ENCODE measurements at places on chromosomes 1 and 21.
A peak's percentile ranks its signal among the peaks of the same experiment; 100 is the strongest.

GRCh38 chr1:213977486-213977842, 10.3 kb upstream of the PROX1 start:
- peak; percentile 73 for DNase-seq

DNA sequence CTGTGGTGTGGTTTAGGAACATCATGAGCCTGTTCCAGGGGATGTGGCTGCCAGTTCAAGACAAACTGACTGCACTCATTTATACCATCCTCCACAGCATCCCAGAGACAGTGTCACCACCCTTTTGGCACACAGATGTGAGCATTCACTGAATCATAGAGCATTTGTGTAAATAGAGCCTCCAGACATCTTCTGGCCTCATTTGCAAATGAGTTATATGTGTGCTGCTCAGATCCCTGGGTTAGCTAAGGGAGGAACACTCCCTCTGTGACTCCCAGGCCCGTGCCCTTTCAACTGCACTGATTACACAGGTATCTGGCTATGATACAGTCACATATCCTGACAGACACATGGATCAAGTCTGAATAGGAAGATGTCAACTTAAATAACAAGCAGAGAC, 351.5 kb upstream of the PLD5 start:
- no peak for DNase-seq

DNA sequence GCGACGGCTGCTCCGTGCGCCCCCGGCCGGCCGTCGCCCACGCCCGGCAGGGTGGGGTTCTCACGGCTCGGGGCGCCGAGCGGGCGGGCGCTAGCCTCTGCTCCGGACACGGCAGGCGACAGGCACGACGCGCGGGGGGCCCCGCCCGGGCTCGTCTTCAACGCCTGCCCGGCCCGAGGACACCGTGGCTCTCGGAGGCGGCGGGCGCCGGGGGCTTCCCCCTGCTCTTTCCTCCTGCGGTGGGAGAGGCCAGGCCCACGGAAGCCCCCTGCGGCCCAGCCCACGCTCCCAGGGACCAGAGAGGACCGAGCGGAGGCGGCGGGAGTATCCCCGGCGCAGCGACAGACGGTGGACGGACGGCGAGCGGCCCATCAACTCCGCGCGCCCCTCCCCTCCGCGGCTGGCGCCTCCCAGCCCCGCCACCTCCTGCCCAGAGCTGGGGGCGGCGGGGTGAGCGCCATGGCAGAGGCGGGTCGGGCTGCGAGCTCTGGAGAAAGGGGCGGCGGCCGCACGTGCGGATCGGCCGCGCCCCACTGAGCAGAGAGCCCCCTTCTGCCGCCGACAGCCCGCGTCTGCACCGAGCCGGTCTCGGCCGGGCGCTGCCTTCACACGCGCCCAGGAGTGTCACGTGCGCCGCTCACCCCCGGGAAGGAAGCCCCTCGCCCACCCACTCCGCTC, at the start of the genes SHE and TDRD10:
TSS of gene SHE (minus strand) at position 347 of the 678 bp plus-strand sequence. CDS start 386 bp downstream, outside the sequence.
TSS of gene TDRD10 (plus strand) at position 154 of the 678 bp plus-strand sequence. CDS start 4,685 bp downstream, outside the sequence.
- DNase-seq: peak; percentile 39

DNA sequence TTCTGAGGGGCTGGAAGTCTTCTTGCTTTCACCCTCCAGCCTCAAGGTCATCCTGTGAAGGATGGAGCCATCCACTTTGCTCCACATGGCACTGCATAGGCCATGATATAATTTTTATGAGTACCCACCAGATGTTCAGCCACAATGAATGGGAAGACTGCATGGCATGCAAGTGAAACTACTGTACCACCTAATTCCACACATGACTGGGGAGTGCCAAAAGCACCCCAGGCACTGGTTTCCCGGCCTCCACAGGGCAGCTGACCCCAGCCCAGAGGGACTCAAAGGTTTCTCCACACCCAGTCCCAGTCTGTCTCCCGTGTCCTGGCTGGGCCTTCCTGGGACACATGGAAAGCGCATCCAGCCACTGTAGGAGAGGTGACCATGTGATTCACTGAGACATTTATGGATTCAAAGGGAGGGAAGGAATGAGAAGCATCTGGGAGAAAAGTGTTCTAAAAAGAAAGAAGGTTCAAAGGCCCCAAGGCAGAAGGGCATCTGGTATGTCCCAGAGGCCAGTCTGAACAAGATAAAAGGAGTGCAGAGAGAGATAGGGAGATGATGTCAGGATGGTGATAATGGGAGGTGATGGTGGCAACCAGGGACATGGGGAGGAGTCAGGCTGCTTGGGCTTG, 12.1 kb downstream of the RHOU start:
- DNase-seq: no peak

- DNase-seq: peak; percentile 36
Measured at GRCh38 chr1:242428399-242429190, 95.9 kb downstream of the PLD5 start.

GRCh38 chr21:44910229-44911067, 10.3 kb downstream of the ITGB2 start:
- DNase-seq: peak; percentile 72

GRCh38 chr1:18970762-18971161, 14.3 kb upstream of the IFFO2 start:
- DNase-seq: no peak

DNA sequence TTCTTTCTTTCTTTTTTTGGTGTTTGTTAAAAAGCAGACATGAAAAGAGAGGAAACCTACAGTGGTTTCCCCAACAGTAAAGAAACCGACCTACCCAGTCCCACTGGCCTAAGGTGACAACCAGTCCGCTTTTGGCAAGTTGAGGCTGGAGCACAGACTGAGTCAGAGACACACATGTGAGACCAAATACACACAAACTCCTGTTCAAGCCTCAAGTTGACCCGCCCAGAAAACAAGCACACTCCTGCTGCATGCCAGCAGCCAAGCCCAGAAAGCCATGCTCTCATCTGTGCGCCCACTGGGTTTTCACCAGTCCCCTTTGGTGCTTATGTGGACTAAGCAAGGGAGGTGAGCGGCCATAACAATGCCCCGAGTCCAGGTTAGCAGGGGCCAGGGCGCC, 64.6 kb upstream of the GPR153 start:
- DNase-seq: no peak

DNA sequence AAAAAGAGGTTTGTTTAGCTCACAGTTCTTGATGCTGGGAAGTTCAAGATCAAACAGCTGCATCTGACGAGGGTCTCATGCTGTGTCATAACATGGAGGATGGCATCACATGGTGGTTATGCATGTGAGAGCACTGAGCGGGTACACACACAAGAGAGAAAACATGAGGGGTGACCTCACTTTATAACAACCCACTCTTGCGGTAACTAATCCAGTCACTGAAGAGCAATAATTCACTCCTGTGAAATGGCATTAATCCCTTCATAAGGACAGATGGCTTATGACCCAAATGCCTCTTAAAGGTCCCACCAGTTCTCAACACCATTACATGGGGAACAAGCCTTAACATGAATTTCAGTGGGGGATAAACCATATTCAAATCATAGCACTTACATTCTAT, 23.2 kb upstream of the CHIT1 start:
- no peak for DNase-seq

DNA sequence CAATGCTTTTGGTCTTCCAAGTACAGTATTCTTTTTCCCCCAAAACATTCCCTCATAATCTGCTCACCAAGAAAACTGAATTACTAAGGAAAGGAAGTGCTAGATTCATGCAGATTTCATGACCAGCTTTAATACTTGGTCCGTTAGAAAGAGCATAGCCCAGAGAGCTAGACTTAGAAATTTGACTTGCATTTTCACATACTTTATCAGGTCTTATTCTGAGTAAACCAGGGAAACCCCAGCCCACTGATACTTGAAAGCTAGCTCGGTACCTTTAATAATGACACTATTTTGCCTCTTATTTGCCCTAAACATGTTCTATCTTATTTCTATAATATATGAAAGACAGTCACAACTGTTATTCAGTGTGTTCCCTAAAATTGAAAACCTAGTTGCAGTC, 204.5 kb downstream of the TTLL7 start:
- DNase-seq: no peak

DNA sequence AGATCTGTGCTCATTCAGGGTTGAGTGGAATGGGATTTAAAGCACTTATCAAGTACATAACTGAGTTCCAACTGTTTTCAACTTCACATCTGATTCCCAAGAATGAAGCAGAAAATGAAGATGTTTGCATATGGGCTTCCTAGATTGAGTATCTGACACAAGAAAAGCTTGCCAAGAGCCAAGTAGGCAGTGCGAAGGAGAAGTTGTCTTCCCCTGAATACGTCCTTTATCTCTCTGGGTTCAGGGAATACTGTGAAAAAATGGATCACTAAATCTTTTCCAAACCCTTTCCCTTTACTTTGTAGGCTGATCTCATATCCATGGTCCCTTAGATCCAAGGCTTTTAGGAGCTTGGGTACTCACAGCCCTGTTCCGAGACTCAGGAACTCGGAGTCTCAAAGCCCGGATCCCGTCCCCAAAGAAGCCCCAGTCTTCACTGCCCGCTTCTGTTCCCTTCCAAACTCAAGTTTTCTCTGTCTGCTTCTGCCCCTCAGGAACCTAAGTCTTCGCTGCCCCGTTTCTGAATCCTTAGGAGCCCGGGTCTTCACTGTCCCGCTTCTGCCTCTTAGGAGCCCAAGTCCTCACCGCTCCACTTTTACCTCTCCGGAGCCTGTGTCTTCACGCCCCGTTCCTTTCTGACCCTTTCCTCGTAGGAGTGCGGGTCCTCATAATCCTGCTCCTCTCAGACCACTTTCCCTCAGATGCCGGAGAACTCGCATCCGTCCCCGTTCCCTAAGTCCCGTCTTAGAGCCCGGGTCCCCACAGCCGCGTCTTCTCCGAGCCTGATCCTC, 616 bp downstream of the TAF12 start:
- peak; percentile 33 for DNase-seq

DNA sequence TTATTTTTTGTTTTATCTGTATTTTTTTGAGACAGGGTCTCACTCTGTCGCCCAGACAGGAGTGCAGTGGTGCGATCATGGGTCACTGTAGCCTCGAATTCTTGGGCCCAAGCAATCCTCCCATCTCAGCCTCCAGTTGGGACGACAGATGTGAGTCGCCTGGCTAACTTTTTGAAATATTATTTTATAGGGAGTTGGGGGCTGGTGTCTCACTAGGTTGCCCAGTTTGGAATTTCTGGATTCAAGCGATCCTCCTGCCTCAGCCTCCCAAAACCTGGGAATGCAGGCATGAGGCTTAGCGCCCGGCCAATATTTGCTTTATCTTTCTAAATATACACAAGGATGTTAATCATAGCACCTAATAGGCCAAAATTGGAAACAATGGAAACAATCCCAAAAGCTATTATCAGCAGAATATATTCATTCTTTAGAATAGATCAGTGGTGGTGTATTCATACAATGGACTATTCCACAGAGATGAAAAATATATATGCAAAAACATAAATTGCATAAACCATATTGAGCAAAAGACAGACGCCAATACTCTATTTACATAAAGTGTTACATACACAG, 55.9 kb downstream of the DAP3 start:
- DNase-seq: peak; percentile 8

GRCh38 chr1:2817784-2818564, 16.5 kb upstream of the TTC34 start:
- no peak for DNase-seq

- no peak for DNase-seq
Measured at GRCh38 chr21:36547464-36547863, 67.5 kb upstream of the CLDN14 start.

- no peak for DNase-seq
Measured at GRCh38 chr21:39197448-39198233, 14.4 kb upstream of the PSMG1 start.

DNA sequence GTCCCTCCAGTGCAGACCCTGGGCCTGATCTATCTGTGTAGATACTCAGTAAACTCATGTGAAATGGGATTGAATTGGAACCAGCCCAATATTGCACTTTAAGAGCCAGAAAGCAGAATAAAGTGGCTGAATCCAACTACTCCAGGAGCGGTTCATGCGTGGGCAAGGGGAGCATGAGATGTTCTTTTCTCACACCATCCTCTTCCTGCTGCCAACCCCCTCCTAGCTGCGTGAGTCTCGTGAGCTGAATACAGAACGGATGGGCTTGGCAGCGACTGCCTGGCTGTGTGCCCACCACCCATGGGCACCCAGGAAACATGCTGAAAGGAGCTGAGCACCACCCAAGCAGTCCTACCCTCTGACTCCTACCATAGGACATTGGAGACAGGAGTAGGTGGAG, 128.3 kb downstream of the ELAVL4 start:
- DNase-seq: no peak

DNA sequence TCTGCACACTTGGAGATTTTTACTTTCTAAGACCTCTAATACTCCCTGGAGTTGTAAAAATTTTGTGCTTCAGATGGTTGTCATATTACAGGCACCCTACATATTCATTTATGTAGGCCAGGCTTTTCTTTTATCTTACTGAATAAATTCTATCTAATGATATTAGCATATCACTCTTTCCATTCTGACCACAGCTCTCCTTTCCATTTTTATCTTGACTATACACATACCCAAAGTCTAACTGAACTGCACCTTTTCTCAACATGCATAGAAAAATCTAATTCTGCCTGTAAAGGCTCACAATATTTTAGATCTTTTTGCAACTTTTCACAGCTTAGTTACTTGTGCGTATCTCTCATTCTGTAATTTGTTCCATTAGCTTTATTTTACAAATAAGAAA, 52.7 kb upstream of the TSHB start:
- no peak for DNase-seq

DNA sequence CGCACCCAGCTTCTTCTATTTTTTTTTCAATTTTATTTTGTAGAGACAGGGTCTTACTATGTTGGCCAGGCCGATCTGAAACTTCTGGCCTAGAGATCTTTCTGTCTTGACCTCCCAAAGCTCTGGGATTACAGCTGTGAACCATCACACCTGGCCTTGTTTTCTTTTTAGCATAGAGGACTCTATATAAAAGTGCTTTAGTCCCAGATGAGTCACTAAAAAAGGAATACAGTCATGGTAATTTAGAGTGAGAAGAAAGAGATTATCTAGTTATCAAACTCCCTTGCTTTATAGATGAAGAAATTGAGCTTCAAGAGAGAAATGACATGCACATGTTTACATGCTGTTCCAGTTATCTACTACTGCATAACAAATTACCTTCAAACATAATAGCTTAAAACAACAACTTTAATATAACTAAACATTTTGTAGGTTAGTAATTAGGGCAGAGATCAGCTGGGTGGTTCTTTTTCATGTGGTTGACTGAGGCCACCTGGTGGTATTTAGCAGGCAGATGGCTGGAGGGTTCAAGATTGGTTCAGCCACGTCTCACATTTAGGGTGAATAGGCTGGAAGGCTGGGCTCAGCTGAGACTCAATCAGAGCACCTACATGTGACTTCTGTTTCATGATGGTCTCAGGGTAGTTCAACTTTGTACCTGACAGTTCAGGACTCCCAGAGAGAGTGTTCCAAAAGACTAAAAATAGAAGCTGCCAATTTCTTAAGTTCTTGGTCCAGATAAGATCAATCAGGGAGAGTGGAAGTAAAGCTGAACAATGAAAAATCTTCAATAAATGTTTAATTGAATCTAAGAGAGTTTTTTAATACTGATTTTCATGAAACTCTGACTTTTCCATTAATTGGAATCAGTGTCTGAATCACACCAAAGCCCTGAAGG, 16.9 kb upstream of the MTF2 start:
- peak; percentile 22 for DNase-seq

DNA sequence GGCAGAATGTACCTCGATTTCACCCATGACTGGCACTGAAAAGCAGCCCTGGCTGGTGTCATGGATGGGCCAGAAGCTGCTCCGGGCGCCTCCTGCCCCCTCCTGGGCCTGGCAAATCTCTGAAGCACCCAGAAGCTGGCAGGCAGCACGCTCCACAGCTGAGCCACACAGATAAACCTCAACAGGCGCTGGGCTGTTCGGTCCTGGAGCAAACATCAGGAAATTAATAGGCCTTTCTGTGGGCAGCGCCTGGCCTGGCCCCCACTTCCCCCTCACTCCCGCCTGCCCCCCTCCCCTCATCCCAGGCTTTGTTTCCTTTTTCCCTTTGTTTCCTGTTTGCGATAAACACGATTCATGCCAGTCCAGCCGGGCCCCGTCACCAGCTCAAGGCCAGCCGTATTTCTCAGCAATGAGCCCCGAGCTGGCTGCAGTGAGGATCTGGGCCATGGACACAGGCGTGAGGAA, 20.1 kb upstream of the DISP3 start:
- DNase-seq: no peak
